ENCODE measurements at places on chromosomes 7 and 10.
A peak's percentile ranks its signal among the peaks of the same experiment; 100 is the strongest.

DNA sequence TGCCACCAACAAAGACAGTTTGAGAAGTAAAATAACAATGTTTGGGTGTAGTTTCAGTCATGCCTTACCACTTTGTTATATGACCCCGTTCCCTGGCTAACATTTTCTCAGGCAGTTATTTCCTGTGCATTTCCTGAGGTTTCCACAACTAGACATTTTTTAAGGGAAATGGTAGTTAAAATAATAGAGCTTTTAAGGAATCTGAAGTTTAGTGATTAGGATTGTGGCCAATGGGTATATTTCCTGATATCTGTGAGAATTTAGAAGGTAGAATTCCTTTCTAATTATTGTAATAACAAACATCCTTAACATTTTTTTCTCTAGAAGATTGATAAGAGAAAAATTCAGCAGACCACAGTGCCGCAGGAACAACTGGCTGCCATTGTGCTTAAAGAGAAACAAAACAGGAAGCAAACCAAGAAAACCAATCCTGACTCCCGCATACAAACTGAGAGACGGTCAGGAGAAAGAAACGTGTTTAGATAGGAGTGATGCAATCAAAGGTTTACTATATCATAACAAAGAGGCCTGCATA is 193.6 kb downstream of the MBL2 start:
- DNase-seq, result no peak

DNA sequence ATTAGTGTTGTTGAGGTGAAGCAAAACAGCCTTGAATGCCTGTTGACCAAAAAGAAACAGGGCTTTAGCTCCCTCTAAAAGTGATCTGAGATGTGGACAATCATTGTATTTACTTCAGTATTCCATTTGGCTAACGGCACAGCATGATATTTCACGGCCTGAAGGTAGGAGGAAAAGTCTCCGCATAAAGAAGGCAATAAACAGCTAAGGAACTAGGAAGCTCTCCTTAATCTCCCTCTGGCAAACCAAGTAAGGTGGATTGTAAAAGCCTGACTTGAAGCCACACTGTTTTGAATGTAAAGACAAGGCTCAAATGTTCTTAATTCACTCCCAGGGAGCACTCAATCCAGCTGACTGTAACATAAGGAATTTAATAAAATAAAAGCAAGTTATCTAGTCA is 160.0 kb upstream of the ZNF804B start:
- no peak for DNase-seq

DNA sequence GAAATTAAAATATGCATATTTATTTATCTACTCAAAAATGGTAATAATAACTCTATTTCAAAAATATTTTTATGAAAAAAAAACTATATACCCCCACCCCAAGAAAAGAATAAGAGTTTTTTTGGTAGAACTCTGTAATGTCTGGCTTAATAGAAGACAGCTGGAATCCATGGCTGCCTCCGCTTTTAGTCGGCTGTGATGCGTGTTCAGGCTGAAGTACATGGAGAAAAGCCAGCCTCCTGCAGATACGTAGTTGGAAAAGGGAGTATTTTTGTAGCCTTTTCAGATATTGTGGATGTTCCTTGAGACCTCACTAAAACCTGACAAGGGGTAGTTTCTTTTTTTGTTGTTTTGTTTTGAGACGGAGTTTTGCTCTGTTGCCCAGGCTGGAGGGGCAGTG is 10.0 kb downstream of the FOXK1 start:
- no peak for DNase-seq

- no peak for DNase-seq
Measured at GRCh38 chr7:150955519-150956394, 22.4 kb downstream of the KCNH2 start.

- DNase-seq, result no peak
Measured at GRCh38 chr10:72564596-72564995, 61.3 kb downstream of the MICU1 start.

GRCh38 chr10:71079761-71080380 is 132.5 kb upstream of the UNC5B start:
- no peak for DNase-seq

DNA sequence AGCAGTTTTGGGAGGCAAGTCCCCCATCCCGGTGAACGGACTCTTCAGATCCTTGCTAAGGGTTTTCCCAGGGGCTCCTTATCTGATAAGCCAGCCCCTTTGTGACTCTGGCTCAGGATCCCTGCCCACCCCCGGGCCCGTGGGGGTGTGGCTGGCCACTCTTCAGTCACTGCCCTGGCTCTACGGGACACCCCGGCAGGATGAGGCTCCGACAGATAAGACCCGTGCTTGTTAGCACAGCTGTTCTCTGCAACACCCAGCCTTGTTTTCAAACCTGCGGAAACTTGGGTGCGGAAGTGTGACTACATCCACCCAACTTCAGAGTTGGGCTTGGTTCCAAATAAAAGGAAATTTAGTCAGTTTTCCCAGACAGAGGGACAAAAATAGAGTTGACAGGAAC is 66.7 kb upstream of the PODXL start:
- DNase-seq, result no peak

GRCh38 chr7:124919841-124920240 is 9.8 kb downstream of the POT1 start:
- DNase-seq, result no peak

DNA sequence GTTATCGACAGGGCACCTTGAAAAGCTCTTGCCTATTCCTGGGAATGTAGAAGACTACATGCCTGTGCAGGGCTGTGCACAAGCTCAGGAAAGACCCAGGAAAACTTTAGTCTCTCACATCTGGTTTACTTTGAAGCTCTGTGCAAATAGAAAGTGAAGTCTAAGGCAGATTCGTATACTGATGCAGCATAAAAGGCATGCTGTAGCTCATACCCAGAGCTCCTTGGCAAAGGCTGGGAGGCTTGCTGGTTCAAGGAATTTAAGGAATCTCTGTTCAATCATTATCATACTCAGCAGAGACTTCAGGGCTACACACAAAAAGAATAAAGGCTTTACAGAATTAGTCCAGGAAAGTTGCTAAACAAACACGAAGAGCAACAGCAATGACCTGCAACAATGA is 192.0 kb downstream of the OTUD1 start:
- DNase-seq, result no peak

GRCh38 chr10:102120142-102120990 is at the start of gene LDB1:
Gene LDB1 (minus strand): TSS chr10:102120368. CDS start chr10:102120110, 258 bp downstream.
- peak; percentile 63 for DNase-seq

- DNase-seq, result no peak
Measured at GRCh38 chr7:4854916-4855315, 6.9 kb downstream of the PAPOLB start.

DNA sequence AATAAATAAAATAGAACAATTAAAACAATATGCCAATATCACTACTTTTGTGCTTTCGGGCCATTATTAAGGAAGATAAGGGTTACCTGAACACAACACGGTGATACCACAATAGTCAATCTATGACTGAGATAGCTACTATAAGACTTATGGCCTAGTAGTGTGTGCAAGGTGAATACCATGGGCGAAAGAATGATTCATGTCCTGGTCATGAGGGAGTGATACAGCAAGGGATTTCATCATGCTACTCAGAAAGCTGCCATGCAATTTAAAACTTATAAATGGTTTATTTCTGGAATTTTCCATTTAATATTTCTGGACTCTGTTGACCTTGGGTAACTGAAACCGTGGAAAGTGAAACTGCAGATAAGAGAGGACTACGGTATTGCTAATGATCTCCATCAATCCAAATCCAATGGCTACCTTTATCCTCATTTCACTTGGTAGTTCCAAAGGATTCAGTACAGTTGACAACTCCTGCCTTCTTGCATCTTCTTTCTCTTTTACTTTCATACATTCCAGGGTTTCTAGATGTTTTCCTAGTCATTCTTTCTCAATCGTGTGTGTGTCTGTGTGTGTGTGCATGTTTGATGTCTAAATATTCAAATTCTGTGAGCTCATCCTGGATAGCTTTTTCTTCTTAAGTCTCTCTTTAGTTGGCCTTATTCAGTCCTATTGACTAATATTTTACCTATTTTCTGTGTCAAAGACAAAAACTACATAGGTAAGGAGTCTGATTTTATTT is 100.5 kb upstream of the MAGI2 start:
- no peak for DNase-seq

GRCh38 chr7:145411066-145411465 is 575.2 kb upstream of the TPK1 start:
- no peak for DNase-seq

DNA sequence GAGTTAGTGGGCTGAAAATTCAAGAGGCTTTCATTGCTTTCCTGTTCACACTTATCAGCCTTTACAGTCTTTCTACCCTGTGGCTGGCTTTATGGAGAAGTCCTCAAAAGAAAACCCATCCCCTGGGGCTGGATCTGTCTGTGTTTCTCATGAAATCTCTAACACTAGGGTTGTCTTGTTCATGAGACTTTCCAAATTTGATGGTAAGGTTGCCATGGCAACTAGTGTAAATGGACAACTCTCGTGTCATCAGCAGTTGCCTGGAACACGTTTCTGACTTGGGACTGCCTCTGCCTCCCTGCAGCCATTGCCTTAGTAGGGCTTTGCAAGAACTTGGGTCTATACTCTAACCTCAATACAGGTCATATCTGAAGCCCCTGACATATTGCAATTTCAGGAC is 35.8 kb upstream of the PLPP4 start:
- no peak for DNase-seq

DNA sequence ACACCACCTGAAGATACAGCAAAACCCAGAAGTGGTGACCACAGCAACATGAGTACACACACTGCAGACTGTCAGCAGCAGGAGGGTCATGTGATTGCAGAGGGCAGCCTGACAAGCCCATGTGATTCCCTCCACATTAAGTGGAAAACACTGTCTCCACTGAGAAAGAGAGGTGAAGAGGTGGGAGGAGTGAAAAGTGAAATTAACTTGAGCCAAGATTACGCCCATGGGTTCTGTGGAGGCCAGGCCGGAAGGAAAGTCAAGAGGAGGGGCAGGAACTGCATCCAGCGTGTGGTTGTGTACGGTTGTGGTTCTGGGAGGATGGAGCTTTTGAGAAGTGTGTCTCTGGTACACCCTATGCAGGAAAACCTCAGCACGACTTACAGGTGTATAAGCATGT is 138.5 kb downstream of the PLXNA4 start:
- DNase-seq, result no peak

GRCh38 chr7:21526007-21526406 is 16.8 kb upstream of the DNAH11 start:
- DNase-seq, result no peak

- no peak for DNase-seq
Measured at GRCh38 chr7:82317257-82317721, 126.3 kb downstream of the CACNA2D1 start.

DNA sequence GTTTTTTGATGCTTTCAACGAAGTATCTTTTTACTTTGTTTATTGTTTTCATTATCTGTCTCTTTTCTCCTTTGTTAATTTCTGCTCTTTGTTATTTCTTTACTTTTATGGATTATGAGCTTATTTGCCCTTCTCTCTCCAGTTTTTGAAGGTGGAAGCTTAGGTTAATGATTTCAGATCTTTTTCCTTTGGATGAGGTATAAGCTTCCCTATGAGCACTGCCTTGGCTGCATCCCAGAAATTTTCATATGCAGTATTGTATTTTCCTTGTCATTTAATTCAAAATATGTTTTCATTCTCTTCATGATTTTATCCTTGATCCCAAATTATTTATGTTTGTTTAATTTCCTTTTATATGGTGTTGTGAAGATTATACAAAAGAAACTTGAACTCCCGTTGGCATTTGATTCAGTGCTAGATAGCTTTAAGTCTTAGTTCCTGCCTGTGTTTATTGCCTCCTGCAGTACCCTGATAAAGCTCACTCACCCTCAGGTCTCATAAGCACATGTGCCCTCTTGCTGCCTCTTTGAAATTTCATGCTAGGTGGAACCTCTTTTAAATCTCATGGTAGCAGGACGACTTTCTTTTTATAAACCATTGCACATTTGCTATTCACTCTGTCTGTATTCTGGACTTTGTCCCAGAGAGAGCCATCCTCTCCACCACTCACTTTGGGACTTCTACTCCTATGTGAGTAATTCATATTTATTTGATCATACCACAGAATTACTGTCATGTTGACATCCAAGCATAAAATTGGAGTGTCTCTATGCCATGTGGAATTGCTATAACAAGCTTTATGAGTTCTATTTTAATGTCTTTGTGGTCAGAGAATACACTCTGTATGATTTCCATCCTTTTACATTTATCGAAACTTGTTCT is 23.0 kb upstream of the CEP41 start:
- no peak for DNase-seq

- no peak for DNase-seq
Measured at GRCh38 chr10:6204341-6205191, 1.8 kb downstream of the PFKFB3 start.

DNA sequence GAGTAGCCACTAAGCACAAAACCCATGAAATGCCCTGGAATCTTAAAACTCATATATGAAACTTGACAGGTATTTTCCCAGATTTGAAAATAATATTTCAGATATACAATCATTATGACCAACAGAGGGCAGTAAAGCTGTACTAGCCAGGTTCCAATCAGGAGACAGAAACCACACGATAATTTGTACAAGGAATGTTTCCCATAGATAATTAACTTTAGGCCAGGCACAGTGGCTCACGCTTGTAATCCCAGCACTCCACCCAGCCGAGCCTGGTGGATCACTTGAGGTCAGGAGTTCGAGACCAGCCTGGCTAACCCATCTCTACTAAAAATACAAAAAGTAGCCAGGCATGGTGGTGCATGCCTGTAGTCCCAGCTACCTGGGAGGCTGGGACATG is 31.0 kb upstream of the NUB1 start:
- DNase-seq, result no peak

DNA sequence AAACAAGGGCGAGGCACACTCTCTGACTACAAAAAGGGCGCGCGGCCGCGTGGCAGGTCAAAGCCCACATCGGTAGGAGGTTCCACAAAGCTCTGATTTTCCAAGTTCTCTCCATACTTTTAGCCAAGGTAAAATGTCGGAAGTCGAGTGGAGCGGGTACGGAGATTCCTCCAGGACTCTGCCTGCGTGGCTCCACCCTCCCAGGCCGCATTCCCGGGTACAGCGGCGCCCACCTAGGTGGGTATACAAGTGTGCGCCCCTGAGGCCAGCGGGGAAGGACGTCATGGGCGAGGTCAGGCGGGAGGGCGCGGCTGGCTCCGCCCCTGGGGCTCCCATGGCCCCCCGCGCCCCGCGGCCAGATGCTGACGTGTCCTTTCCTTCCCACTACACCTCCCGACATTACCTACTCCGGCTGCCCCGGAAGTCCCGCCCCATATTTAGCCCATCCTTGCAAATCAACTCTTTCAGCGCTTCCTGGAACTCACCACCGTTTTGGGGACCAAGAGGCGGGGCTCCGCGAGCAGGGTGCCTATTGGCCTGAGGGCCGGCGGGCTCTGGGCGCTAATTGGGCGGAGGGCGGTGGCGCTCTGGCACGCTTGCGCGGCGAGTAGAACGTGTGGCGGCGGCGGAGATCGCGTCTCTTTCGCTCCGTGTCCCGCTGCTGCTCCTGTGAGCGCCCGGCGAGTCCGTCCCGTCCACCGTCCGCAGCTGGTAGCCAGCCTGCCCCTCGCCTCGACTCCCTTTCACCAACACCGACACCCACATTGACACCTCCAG is at the start of gene SND1:
Gene SND1 (plus strand): TSS at position 639 of the 777 bp plus-strand sequence. CDS start 180 bp downstream, outside the sequence.
- DNase-seq, result peak; percentile 96

GRCh38 chr7:3201306-3201705 is 99.7 kb upstream of the SDK1 start:
- DNase-seq, result no peak
